Ureter (tissue), 1 donor: ENCODE measurements at places on chromosomes 7 and 10. TPM values are rescaled to one million over a fixed set of nuclear protein-coding genes. Genes with fewer than 3 reads are reported as not detected.

DNA sequence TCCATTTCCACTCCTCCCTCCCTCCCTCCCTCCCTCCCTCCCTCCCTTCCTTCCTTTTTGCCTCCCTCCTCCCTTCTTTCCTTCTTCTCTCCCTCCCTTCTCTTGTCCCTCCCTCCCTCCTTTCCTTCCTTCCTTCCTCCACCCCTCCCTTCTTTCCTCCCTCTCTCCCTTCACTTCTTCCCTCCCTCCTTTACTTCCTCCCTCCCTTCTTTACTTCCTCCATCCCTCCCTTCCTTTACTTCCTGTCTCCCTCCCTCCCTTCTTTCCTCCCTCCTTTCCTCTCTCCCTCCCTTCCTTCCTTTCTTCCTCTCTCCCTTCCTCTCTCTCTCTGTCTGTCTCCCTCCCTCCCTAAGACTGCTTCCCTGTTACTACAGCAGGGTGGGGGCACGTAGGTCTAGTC is 598.6 kb upstream of the FOXK1 start:
- no peak for DNase-seq

MMRN2 gene
- 99.0 TPM for total RNA-seq

CRHR2 gene
- 0.34 TPM for total RNA-seq

- DNase-seq, result no peak
Observed at GRCh38 chr7:31816810-31817209, 129.8 kb downstream of the PPP1R17 start.

GRCh38 chr10:114751856-114752255 is 69.7 kb upstream of the FHIP2A start:
- DNase-seq, result no peak

DNA sequence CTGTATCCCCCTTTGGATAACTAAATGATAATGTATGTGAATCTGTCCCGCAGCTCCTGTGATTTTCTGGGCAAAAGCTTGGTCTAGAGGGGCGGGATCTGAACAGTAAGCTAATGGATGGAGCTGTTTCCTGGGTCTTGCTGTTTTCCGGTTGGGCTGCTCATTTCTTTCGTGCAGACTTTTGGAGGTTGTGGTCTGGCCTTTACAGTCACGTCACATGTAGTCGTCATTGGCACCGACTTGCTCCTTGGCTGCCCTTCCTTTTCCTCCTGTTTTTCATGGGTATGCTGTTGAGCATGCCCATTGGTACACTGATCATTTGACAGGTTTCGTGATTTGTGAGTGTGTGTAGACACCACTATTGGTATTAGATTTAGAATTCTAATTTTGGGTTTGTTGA is 2.0 kb downstream of the FBH1 start:
- no peak for DNase-seq

DNA sequence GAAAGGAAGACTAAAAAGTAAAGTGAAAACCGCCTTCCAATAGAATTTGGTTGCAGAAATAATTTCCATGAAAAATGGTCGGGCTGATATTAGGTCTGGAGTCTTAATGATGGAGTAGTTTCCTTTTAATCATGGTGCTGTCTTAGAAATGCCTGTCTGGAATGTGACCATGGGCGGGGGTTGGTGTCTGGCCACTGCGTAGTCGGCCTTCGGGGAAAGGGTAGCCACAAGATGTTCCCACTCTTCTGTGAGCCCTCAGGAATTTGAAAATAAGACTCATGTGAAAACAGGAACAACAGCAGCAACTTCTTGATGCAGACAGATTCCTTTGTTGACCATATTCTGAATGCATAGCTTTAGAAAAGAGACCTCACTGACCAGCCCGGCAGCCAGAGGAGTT is 176.8 kb downstream of the KIAA1217 start:
- no peak for DNase-seq

- no peak for DNase-seq
Observed at GRCh38 chr7:134514106-134514505, 13.3 kb upstream of the AKR1B10 start.
